ENCODE measurements at places on chromosomes 1 and 21.
A peak's percentile ranks its signal among the peaks of the same experiment; 100 is the strongest.

GRCh38 chr1:32494196-32494595, 29.3 kb downstream of the ZBTB8B start:
- no peak for DNase-seq

DNA sequence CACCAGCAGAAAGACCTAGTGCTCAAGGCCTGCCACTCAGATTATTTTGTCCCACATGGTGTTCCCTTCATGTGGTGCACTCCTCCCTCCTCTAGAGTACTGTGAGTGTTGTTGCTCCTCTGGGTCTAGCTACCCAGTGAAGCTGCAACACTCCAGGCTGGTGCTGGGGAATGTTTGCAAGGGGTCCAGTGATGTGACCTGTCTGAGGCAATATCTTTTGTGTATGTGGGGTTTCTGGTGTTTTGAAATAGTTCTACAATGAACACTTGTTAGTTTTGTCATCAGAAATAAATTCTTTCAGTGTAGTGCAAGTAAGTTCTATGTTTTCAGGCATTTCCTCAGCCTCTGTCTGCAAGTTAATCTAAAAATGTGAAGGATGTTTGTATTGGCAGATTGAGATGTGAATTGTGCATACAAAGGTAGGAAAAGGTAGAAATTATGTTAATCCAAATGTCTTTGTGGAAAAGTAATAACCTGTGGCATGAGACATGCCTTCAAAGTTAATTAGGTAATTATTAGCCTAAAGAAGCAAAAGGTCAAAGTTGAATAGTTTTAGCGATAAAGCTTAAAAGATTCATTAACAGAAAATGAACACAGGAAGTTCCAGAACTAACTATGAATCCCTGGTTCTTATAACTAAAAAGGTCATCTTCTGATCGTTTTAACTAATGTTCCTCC, 616.8 kb downstream of the LTN1 start:
- DNase-seq, result no peak

DNA sequence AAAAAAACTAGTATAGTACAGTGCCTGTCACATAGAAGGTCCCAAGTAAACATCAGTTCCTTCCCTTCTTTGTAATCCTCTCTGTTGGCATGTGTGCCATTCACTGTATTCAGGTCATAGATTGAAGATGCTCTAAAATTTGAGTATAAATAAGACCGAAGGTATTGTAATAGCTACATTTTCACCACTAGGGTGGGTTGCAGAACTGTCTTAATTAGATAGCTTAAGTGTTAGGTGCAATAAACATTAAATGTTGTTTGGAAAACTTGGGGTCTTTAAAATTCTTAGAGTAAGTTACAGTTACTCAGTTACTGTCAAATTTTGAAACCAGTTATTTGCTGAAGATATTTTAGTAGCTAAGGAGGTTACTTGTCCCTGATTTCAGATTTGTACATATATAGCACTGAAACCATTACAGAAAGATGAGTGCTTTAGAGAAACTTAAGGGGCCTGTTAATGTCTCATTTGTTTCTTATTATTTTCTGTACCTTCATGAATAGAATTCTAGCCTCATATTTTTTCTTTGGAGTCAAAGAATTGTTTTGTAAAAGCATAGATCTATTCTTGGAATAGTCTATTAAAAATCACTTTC, 24.3 kb downstream of the PER3 start:
- DNase-seq, result no peak

DNA sequence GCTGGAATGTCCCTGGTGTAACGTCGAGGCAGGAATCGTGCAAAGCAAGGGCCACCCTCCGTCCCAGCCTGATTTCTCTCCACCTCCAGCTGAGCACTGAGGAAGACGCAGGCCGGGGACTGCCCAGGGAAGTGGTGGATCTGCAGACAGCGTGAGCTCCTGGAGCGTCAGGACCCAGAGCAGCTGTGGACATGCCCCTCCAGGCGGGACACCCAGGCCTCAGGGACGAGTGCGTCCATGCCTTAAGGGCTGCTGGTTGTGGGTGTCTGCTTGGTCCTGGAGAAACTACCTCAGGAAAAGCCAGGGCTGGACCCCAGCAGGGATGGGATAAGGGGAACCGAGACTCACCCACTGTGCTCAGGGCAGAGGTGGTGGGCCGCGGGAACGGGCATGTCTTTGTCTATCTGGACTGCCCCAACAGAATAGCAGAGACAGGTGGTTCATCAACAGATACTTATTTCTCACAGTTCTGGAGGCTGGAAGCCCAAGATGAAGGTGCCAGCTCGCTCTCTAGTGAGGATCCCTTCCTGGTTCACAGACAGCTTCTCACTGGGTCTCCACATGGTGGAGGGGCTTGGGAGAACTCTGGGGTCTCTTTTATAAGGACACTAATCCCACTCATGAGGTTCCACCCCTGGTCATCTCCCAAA, 5.8 kb upstream of the MMEL1 start:
- DNase-seq, result peak; percentile 29

DNA sequence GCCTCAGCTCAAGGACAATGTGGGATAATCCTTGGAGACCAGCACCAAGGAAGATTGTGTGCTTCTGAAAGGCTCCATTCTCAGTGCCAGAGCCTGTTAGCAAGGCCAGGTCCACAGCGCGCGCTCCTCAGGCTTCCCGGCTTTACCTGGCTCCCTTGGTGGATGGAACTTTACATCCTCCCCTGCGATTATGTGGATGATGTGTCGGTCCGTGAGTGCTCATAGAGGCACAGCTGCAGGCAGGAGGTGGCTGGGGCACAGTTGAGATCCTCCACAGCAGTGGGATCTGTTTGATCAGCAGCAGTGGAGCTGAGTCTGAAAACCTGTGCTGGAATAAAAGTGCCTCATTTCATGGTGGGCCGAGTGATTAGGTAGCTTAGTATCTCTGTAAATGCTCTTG, 62.7 kb downstream of the PRDM2 start:
- no peak for DNase-seq

- DNase-seq, result no peak
These were observed 6.0 kb downstream of the DYNLT5 start for GRCh38 chr1:66758241-66758755.

DNA sequence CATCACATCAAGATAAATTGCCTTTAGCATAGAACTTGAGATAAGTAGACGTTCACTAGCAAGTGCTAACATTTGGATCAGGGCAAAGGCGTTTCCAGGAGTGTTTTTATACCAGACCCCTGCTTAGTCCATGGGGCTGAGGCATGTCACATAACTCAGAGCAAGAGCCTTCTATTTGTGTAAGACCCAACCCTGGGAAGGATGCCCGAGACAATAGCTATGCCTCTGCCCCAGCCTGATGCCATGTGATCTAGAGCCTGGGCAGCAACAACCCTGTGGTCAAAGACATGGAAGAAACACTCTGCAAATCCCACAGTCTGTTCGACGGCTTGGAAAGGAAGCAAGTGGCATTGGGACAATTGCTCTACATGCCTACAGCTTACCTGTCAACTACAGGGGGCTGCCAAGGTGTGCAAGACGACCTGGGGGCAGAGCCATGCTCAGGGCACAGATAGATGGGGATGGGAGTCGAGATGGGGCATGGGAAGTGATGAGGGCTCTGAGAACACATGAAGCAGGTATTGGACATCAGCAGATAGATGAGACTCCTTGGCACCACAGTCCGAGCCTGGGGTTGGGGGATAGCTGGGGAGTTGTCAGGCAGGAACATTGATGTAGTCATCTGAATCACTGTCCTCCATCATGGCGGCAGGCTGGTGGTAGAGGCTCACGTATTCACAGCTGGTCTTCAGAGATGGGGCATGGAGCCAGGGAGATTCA, 7.3 kb downstream of the IL24 start:
- DNase-seq, result no peak

DNA sequence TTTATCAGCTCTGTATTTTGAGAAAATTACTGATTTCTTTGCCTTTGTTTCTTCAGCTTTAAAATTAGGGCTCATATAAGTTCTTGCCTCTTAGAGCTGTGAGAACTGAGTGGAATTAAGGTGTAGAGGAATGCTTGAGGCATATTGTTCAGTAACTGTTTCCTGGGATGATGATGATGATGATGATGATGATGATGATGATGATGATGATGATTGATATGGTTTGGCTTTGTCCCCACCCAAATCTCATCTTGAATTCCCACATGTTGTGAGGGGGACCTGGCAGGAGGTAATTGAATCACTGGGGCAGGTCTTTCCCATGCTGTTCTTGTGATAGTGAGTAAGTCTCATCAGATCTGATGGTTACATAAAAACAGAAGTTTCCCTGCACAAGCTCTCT, 118.7 kb downstream of the CHRM3 start:
- no peak for DNase-seq

DNA sequence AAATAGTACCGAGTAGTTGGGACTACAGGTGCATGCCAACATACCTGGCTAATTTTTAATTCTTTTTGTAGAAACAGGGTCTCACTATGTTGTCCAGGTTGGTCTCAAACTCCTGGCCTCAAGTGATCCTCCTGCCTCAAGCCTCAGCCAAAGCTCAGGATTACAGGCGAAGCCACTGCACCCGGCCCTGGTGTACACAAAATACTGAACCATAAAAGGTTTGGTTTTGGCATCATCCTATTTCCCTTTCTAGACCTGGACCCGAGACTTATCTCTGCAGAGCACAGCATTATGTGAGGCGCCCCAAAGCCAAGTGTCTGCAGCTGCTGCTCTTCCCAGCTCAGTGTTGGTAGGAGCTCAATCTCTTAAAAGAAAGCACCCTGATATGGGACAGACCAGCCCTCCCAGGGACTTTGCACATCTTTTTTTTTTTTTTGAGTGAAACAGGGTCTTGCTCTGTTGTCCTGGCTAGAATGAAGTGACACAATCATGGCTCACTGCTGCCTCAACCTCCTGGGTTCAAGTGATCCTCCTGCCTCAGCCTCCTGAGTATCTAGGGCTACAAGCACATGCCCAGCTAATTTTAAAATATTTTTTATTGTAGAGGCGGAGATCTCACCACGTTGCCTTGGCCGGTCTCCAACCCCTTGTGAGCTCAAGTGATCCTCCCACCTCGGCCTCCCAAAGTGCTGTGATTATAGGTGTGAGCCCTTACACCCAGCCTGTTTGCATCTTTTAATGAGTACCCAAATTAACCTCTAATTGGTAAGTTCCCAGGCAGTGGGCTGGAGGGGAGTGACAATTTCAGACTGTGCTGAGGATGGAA, 20.4 kb downstream of the TEX35 start:
- DNase-seq, result no peak

DNA sequence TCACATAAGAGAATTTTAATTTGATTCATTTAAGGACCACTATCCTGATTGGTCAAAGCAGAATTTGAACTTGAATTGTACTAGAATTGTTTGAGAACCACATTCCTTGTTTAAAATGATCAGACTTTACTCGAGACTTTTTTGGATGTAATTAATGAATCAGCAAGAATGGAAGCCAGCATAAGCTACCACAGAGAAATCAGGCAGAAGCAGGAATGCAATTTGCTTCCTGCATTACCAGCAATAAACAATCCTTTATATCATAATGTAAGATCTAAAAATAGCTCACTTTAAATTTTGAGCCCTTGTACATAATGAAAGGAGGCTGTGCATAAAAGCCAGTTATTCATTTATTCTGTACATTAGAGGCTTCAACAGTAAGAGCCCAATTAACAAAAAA, 119.8 kb upstream of the BACE2 start:
- DNase-seq, result no peak

DNA sequence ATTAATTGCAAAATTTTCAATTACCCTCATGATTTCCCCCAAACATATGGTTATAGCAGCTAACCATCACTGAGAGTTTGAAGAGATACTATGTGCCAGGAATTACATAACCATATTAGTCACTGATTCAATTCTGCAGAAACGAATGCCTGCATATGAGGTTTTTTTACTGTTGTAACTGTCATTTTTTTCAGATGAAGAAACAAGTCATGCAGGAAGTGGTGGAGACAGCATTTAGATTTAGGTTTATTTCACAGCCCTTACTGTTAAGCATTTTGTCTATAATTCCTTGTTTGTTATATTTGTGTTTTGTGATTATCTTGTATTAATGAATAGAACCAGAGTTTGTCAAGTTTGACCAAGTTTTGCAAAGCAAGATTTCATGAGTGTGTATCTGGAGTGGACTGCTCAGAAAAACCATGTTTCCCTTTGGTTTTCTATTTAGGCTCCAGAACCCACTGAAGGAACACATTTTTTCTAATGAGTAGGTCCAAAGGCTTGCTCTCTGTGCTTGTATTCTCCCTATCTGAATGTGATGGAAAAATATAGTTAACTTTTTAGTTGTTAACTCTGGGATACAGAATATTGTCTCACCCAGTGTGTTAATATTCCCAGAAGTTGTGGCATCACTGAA, 308.5 kb upstream of the ADAMTS5 start:
- DNase-seq, result no peak

DNA sequence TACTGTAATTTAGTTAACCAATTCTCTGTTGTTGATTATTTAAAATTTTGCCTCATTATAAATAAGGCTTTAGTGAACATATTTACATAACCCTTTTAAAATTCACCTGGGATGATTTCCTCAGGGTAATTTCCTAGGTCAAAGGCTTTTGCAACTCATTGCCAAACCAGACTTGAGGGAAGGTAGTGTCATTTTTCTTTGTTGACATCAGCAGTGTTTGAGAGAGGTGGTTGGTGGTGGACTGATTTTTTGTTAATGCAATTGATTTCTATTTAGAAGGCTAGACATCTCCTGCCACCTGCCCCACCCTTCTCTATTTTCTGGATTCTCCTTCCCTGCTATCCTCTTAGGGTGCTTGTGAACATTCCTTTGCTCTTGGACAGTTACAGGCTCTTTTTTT, 116.8 kb downstream of the HHAT start:
- no peak for DNase-seq

DNA sequence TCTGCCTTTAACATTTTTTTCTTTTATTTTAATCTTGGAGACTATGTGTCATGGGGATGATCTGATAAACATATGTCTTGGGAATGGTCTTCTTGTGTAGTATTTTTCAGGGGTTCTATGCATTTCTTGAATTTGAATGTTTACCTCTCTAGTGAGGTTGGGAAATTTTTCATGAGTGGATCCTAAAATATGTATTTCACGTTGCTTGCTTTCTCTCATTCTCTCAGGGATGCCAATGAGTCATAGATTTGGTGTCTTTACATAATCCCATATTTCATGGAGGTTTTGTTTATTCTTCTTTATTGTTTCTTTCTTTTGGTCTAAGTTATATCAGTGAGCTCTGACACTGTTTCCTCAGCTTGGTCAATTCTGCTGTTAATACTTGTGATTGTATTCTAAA, 1237.2 kb downstream of the PLA2G4A start:
- no peak for DNase-seq
